ENCODE measurements at places on chromosomes 12 and 14.

DNA sequence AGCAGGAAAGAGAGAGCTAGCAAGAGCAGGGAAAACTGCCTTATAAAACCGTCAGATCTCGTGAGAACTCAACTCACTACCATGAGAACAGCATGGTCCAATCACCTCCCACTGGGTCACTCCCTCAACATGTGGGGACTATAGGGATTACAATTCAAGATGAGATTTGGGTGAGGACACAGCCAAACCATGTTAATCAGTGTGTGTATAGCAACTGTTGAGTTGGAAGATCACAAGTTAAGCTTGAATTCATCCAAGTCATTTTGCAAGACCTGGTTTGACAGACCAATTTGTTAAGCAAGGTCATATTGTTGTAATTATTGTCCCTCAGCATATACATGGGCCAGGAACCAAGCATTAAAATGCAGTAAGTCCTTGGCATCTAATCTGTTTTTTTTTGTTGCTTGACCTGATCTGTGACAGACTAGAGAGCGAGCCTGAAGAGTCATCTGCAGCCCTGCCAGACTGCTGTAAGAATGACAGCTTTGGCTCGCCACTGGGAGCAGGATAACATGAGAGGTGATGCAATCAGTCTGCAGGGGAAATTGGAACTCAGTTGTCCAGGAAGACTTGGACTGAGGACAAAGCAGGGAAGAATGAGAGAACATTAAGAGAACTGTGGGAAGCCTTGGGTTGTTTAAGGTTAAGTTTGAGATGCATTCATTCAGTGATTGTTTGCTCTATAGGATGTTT is 297.6 kb upstream of the SEL1L start:
- DNase-seq, result no peak

DNA sequence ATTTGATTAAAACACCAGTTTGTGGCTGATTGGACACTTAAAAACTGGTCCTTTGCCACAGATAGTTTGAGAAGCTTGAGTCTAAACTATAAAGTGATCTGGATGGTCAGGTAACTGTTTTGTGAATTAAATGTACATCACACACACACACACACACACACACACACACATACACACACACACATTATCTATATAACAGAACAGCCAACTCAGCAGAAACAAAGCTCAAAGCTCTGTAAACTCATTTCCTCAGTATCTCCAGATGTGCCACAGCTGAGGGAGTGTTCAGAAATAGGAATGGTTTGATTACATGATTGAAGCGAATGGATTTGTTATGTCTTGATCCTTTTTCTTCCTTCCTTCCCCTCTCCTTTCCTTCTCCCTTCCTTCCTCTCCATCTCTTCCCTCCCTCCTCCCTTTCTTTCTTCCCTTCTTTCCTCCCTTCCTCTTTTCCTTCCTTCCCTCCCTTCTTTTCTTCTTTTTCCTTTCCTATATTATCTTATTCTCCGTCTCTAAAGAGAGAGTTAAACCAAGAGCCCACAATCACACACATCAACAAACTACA is 100.3 kb downstream of the LLPH start:
- DNase-seq, result no peak

- DNase-seq, result no peak
These were observed 17.6 kb upstream of the CHST11 start for GRCh38 chr12:104439137-104439536.

GRCh38 chr14:63483315-63483714 is 59.9 kb downstream of the PPP2R5E start:
- DNase-seq, result no peak

DNA sequence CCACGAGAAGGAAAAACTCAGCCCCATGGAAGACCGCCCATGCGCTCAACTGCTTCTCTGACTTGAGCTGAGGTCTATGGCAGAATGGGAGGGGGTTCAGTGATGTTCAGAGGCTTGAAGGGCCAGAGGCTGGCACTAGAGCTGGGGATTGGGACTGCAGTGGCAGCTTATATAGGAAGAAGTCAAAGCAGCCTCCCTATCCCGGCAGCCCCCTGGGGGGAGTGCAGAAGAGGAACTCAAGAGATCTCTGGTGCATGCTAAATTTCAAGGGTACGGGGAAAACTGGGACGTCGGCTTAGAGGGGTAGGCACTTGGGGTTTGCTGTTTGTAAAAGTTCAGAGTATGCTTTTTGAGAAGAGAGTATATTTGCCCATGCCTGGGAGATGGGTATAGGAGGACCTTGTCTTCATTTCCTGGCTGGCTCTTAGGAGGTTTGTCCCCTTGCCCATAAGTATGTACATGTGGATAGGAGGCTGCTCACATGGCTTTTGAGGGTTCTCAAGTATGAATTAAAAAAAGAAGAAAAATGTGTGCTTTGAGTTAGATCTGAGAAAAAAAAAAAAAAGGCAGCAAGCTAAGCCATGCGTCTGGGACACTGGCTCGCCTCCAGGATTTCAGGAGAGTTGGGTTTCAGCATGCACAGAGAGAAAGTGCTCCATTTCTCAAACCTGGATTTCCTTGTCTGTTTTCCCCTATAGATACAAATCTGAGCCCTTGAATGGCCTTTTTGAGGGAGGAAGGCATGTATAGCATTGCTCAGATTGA is 3.2 kb upstream of the MEG3 start:
- DNase-seq, result no peak

DNA sequence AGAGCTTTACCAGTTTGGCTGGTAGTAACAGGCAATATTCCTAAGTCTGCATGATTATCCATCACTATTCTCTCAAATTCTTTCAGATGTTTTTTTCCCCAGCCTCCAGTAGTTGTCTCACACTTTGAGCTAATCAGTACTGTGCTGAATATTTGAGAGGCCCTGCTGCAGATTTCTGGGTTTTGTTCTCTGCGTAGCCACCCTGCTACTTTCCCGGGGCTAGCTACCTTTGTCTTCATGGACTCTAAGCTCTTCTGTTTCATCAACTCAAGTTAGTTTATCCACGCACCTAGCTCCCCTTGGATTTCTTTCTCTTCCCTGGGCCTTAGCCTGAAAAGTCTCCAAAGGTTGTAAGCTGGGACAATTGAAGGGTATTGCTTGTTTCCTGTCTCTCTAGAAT is 73.0 kb downstream of the FUT8 start:
- no peak for DNase-seq

DNA sequence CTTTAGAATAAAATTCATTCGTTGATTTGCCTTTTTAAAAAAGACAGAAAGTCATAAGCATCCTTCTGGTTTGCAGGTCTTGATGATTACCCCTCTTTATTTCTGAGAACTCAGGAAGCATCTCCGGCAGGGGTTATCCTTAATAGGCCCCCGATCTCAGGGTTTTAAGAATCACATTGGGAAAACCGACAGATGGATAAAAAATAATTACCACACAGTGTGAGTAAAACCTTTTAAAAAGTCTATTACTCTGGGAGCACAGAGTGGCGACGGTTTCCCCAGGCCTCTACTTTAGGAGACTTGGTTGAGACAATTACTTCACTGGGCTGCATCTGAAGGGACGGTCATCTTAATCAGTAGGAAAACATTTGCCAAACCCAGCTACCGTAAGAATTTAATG is 56.5 kb downstream of the KCNMB4 start:
- DNase-seq, result no peak

GRCh38 chr14:80681651-80682050 is 259.9 kb downstream of the CEP128 start:
- DNase-seq, result no peak

DNA sequence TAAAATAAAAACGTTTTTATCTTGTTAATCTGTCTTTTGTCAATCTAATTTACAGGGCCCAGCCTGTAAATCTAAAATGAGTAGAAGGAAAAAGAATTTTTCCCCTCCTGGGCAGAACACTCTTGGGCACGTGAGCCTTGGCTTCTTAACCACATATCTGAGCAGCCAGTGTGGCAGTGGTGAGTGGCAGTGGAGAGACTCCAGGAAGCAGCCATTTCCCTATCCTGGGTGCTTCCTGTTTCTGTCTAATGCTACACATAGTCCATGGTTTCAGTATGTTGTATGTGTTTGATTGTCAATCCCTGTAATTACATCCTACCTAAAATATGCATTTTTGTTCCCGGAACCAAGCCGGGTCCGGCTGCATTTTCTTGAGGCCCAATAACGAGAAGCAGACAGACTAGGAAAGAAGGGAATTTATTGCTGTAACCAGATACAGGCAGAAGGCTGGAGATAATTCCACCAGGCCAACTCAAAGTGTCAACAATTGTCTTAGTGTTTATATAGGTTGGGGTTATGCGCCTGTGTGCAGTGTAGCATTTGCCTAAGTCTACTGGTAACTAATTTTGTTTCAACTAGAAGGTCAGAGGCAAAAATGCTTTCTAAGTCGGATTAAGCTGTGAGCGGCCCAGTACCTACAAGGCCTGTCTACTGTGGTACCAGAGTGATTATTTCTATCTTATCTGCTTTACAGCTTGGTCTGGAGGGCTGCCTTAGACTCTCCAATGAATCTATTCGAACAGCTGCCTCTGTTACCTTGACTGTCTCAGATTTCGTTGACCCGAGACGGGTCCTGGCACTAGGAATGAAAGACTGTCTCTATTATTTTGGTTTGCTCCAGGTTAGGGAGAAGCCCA is 82.4 kb upstream of the RESF1 start:
- DNase-seq, result no peak

- DNase-seq, result no peak
These were observed 39.6 kb downstream of the IQSEC3 start for GRCh38 chr12:106118-106591.

DNA sequence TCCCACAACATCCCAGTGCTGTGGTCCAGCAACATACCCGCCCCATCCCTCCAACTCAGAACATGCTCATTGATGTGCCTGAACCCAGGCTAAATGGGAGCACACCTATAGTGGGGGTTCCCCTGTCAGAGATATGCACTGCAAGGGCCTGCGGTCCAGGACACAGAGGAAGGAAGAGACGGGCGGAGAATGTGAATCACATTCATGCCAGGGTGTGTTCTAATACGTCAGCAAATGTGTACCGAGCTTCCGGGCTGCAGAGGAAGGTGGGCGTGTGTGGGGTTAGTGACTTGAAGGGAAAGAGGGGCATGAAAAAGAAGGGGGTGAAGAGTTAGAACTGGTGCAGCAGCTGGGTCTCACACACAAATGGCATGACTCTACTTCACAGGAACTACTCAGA is 83.7 kb downstream of the DPF3 start:
- peak; percentile 6 for DNase-seq

DNA sequence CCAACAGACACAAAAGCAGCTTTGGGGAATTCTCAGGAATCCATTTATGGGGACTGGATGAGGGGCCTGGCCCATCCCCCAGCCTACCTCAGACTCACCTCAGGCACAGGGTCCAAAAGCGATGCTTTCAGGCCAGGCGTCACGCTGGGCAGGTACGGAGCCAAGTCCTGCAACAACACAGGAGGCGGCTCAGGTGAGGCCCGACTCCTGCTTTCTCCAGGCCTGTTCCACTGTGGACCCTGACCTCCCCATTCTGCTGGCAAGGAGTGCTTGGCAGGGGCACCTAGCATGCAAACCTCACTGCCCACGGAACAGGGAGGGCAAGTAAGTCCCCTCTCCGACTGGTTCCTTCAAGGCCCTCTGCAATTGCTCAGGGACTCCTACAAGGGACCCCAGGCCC is 28.6 kb upstream of the RAB35 start:
- no peak for DNase-seq

DNA sequence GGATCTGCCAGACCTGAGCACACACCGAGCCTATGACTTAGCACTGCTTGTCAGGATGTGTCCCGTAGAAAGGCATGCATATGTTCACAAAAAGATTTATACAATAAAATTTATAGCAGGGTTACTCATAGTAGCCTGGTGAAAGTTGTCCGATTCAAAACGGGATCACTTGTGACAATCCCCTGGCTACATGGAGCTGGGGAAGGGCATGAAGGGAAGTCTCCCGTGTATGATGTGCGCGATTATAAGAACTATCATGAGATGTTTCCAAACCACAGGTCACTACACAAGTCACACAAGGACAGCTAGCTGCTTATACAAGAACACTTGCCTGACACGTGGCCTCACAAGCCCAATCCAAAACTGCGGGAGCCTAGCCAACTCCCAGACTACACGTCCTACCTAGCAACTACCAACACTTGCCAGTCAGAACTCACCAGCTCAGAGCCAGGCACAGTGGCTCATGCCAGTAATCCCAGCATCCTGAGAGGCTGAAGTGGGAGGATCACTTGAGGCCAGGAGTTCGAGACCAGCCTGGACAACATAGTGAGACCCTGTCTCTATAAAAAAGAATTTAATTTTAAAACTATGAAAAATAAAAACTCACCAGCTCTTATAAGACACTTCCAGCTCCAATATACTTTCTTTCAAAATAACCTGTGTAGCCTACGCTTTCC is 7.5 kb upstream of the CDCA4 start:
- no peak for DNase-seq

GRCh38 chr14:51743588-51744000 is 91.9 kb downstream of the FRMD6 start:
- no peak for DNase-seq

GRCh38 chr12:113392520-113392919 is 11.2 kb downstream of the SDS start:
- no peak for DNase-seq

GRCh38 chr12:102504871-102505270 is 24.5 kb upstream of the IGF1 start:
- DNase-seq, result no peak

DNA sequence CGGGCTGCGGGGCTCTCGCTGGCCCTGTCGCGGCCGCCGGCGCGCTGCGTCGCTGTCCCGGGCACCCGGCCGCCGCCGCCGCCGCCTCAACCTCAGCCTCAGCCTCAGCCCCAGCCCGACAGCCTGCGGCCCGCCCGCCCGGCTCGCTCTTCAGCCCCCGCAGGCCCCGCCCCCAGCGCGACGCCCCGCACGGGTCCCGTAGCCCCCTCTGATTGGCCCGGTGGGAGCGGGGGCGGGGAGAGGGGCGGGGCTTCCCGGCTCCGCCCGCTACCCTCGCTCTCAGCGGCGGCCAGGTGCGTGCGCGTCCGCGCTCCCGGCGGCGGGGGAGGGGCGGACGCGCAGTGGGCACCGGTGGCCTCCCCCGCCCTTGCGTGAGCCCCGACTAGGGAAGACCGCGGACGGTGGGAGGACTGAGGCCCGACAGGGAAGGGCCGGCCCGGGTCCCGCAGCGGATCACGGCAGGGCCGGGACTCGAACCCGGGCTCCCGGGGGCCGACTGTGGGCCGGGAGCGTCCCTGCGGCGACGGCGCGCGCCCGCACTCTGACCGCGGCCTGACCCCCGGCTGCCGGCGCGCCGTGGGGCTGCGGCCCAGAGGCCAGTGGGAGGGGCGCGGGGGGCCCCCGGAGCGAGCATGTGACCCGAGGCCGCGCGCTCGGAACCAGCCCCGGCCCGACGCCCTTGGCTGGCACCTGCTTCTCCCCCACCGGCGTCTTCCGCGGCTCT is at the start of gene PPP1R13B:
Gene PPP1R13B, minus strand, starts transcription at position 125 of the 724 bp plus-strand sequence. CDS start 268 bp downstream, outside the sequence.
- peak; percentile 90 for DNase-seq

- DNase-seq, result no peak
These were observed 1.2 kb upstream of the AP1G2 start for GRCh38 chr14:23568600-23569331.

- no peak for DNase-seq
These were observed 31.7 kb downstream of the ANO4 start for GRCh38 chr12:100826323-100826722.

GRCh38 chr14:64324461-64324860 is 30.3 kb upstream of the ESR2 start:
- DNase-seq, result no peak

GRCh38 chr14:94355191-94355794 is 32.2 kb upstream of the SERPINA6 start:
- no peak for DNase-seq
